ENCODE measurements at places on chromosomes 13 and 19. TPM values are rescaled to one million over a fixed set of nuclear protein-coding genes. Genes with fewer than 3 reads are reported as not detected.

CRTC1 gene
- 1.4 TPM for total RNA-seq

SBK2 gene
- total RNA-seq, result not detected

CEACAM20 gene
- not detected for total RNA-seq

- DNase-seq, result no peak
Measured at GRCh38 chr19:17294051-17294891, 9.0 kb downstream of the ABHD8 start.

DNA sequence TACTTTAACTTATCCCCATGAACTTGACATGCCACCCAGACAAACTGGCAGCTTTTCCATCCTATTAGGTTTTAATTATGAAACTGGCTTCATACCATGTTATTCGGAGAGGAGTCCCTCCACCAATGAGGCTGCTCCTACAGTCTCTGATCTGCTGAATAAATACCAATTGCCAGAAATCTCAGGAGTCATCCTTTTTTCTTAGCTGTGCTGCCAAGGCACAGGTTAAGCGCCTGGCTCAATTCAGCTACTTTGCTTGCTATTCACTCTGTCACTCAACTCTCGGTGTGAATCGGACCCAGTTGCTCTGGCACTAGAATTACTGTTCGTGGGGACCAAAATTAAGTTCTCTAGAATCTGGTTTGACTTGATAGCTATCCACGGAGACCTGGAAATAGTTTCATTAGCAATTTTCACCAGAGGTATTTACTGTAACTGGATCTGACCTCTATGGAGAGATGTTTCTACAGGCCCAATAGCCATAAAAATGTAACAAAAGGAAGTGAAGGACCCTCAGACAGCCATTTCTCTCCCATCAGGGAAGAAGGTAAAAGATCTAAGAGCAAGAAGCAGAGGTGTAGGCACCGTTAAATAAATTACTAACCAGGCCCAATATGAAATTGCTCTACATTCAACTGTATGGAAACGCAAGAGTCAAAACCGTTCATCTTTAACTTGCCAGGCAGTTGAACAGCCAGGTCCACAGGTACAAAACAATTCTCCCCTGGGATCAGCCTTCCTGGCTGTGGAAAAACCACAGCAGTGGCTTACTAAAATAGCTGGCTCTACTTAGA lies 5.4 kb downstream of the ZC3H4 start:
- DNase-seq, result no peak

DNA sequence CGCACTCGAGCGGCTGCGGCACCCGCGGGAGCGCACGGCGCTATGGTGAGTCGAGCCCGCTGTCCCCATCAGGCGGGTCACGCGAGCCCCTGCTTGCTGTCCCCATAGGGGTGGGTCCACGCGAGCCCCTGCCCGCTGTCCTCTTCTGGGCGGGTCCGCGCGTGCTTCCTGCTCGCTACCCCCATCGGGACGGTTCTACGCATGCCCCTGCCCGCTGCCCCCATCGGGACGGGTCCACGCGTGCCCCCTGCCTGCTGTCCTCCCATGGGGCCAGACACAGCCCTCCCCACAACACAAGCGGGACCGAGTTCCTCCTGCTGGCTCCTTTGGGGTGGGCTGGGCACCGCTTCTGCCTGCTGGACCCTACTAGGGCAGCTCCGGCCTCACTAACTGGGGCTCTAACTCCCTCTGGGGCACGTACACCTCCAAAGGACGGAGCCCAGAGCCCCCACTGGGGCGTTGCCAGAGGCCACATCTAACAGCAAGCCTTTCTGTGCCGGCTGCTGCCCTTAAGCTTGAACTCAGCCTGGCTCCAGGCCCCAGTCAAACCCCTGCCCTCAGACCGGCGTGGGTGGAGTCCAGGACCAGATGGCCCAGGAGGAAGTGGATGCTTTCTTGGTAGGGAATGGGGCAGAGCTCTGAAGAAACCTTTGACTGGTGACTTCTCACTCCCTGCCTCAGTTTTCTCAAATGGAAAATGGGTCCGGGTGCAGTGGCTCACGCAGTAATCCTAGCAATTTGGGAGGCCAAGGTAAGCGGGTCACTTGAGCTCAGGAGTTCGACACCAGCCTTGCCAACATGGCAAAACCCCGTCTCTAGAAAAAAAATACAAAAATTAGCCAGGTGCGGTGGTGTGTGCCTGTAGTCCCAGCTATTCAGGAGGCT lies 722 bp downstream of the COLGALT1 start:
- peak; percentile 82 for DNase-seq
